ENCODE measurements at places on chromosomes 7 and 10.

GRCh38 chr7:13778967-13779366 is 210.5 kb downstream of the ETV1 start:
- no peak for DNase-seq

DNA sequence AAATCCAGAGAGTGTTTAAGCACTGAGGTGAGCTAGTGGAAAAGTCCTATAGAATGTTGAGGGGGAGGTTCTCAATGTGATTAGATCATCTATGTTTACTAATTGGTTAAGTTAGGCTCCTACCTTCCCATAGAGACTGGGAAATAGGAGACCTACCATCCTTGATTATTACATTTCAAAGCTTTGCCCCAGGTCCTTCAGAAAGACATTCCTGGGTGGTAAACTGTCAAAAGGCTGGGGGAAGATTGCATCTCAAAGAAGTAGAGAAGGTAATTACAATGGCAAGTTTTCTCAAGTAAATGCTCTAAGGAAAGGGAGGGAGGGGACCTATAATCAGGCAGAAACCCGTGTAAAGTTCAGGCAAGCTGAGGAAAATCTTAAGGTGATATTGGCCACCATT is 247.8 kb upstream of the SMIM30 start:
- no peak for DNase-seq

DNA sequence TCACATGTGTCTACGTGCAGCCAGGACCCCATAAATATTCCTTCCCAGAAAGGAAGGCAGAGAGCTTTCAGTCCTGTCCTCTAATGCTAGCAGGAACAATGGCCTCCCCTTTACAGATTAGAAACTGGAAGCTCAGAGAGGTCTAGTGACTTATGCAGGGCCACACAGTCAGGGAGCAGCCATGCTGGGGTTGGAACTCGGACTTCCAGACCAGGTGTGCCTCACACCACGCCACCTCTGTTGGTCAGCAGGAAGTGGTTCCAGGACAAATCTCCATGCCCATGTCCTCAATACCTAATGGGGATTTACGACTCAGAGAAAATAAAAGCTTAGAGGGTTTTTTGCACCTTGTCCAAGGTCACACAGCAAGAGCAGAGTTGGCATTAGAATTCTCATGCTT is 378.9 kb downstream of the RPS24 start:
- no peak for DNase-seq

GRCh38 chr7:43884617-43885016 is 15.3 kb upstream of the MRPS24 start:
- DNase-seq: no peak

DNA sequence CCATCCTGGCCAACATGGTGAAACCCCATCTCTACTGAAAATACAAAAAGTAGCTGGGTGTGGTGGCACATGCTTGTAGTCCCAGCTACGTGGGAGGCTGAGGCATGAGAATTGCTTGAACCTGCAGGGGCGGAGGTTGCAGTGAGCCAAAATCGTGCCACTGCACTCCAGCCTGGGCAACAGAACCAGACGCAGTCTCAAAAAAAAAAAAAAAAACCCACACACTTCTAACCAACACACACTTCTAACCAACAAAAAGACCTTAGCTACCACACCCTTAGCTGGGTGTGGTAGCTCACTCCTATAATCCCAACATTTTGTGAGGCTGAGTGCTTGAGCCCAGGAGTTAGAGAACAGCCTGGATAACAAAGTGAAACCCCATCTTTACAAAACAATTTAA is 33.9 kb upstream of the SPOCK2 start:
- no peak for DNase-seq

- DNase-seq: no peak
Observed at GRCh38 chr7:149130572-149131198, 4.6 kb upstream of the ZNF425 start.

GRCh38 chr10:71040343-71040742 is 152.0 kb upstream of the PCBD1 start:
- no peak for DNase-seq

DNA sequence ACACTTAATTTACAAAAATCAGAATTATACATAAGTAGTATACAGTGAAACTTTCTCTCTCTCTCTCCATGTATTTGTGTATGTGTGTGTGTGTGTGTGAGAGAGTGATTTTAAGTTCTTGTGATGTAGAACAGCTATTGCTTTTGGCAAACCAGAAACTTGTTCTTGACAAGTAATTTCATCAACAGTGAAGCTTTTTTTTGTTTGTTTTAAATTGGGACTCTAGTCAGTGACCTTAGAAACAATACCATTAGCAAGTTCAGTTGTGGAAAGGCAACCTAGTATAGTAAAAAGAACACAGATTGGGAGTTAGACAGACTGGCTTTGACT is 319.1 kb downstream of the PTEN start:
- DNase-seq: no peak

DNA sequence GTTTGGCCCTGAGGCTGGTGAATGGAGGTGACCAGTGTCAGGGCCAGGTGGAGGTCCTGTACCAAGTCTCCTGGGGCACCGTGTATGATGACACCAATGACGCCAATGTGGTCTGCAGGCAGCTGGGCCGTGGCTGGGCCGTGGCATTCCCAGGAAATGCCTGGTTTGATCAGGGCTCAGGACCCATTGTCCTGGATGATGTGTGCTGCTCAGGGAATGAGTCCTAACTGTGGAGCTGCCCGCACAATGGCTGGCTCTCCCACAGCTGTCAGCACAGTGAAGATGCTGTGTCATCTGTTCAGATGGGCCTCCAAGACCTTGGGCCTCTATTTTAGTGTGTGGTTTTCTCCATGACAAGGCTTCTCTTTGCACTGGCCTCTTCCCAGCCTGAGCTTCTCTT is 64.0 kb downstream of the DMBT1 start:
- no peak for DNase-seq

DNA sequence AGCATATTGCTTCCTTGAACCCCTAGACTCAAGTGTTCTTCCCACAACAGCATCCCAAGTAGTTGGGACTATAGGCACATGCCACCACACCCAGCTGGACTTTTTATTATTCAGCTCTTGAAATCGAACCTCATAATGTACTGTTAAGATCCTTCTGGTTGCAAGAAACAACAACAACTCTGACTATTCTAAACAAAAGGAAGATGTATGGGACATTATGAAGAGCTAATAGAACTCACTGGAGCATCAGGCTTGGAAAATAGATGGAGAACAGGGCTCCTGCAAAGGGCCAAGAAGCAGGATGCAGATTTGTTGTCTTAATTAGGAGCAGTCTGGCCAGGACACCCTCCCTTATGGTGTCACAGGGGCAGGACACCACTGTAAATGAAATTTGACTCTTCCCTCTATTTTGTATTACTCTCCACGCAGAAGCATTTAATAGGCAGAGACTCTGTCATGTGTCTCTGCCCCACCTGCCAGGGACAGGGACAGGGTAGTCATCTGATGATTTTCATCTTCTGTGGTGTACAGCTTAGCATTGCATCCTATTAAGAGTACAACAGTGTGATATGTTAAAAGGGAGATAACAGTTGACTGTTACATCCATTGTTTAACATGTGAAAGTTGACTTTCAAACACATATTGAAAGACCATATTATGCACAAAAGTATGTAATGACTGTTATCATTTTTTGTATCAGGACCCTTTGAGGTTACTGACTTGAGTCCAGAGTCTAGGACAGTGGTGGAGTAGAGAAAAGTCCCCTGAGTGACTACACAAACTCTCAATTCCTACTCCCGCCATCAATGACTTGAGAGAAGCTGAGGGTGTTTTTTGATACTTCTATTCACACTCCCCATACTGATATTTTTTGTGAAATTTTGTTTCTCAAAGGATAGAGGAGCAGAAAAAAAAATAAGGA is 157.3 kb downstream of the LRRC4 start:
- DNase-seq: no peak

- no peak for DNase-seq
Observed at GRCh38 chr10:87991946-87992345, 128.5 kb downstream of the PTEN start.

- DNase-seq: no peak
Observed at GRCh38 chr7:5342631-5343030, 59.9 kb downstream of the SLC29A4 start.

DNA sequence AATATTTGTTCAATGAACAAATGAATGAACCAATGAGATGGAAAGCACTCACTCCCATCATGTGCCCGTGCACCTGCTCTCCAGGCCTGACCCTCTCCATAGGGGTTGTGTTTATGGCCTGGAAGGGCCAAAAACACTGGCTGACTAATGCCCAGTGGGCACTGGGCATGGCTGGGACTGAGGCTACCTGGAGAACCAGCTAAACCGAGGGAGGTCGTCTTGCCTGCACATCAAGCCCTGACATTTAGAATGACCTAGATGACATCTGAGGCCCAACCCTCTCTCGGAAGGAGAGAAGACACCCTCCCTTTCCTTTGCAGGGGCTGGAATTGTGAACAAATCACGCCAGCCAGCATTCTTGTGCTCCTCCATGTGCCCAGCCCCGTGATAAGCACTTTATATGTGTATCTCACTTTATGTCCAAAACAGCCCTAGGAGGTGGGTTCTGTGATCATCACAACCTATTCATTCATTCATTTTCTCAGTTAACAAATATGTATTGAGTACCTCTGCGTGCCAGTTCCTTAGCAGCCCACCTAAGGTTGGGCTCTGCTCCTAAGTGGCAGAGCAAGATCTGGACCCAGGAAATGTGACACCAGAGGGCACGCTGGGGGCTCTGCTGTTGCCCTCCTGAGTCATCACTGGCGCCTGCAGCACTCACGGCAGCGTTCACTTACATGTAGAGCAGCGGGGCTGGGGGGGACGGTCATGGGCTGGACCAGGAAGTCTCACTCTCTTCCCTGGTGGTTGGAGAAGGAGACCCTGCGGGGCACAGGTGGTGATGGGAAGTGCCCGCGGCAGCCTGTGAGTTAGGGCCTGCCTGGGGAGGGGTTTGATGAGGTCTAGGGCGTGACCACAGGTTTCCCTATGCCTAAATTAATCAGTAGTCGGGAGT is 52.0 kb downstream of the TSPAN15 start:
- no peak for DNase-seq

DNA sequence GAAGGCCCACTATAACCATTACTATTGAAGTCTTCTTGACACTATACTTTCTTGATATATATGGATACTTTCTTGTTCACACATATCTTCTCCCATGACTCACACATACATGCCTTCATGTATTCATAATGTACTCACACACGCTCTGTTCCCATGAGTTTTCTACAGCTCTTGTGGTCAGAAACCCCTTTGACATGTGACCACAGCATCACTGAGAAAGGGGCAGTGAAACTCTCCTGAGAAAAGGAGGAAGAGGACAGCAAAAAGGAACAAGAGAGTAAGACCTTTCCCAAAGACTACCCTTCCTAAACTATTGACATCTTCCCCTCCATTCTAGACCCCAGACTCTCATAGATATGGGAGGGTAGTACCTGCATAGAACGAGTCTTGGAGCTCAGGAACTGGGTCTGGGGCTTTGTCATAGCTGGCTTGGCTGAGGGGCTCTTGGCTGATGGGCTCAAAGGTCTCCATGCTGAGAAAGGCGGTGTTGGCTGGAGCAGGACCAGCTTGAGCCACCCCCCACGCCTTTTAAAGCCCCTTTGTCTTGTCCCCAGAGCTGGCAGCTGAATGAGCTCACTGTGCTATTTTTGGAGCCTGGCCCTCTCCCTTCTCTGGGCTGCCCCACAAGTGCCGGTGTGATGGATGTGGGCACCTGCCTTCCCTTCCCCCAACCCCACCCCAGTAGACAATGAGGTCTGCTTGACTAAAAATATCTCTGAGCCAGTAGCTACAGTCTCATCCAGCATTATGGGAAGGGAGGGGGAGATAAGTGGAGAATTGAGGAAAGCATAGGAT is 5.1 kb downstream of the SYNPO2L start:
- DNase-seq: no peak

DNA sequence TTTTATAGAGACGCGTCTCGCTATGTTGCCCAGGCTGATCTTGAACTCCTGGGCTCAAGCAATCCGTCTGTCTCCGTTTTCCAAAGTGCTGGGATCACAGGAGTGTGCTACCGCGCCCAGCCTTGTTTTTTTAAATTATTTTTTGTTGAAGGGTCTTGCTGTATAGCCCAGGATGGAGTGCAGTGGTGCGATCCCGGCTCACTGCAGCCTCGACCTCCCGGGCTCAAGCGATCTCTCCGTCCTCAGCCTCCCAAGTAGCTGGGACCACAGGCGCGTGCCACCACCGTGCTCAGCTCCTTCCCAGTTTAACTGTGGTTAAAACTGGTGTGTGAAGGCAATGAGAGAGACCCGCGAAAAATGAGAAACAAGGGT is 11.0 kb upstream of the HNRNPF start:
- no peak for DNase-seq

DNA sequence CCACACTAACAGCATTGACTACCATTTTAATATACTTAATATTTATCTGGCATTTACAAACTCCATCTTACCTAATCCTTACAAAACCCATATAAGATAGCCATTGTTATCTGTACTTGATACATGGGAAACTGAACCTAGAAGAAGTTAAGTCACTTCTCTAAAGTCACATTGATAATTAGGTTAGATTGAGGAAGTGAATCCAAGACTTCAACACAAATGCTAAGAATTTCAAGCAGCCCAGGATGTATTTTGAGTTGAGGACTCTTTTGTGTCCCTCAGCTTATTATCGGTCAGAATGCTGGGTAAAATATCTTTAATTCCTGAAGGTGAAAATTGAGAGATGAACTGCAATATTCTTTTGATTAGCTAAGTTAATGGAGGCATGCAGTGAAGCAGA is 465.5 kb downstream of the PHTF2 start:
- no peak for DNase-seq

GRCh38 chr7:27148756-27149641 is 1.4 kb upstream of the HOXA6 start:
- DNase-seq: no peak

DNA sequence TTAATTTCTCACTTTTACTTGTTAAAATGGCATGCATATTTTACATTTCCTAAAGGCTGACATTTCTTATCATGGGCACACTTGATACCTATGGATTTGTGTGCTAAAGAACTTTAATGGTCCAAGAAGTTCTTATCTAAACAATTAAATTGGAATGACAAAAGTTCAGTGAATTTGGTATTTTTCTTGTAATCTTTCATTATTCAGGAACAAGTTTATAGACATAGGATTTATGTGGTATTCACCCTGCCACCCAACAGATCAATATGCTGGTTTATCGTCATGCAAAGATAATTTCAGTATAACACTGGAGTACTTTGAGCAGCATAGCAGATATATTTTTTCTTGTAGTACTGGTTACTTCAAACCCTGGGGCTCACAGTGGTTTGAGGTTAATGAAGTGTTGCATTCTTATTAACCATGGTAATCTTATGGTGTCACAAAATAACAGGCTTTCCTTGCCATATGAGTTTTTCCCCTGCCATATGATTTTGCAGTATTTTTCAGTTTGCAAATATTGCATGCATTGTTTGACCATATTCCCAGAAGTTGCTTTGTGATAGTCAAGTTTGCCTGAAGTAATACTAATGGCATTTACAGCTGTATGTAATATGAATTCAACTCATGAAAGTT is 148.8 kb downstream of the PPP1R9A start:
- DNase-seq: no peak

GRCh38 chr10:49610114-49610457 is at the start of gene SLC18A3:
SLC18A3 (plus strand) TSS chr10:49610310; CDS start chr10:49610741, 431 bp downstream.
- DNase-seq: no peak

GRCh38 chr7:154859747-154860620 is 142.9 kb downstream of the PAXIP1 start:
- no peak for DNase-seq
